ENCODE measurements at places on chromosomes 13 and 19.

DNA sequence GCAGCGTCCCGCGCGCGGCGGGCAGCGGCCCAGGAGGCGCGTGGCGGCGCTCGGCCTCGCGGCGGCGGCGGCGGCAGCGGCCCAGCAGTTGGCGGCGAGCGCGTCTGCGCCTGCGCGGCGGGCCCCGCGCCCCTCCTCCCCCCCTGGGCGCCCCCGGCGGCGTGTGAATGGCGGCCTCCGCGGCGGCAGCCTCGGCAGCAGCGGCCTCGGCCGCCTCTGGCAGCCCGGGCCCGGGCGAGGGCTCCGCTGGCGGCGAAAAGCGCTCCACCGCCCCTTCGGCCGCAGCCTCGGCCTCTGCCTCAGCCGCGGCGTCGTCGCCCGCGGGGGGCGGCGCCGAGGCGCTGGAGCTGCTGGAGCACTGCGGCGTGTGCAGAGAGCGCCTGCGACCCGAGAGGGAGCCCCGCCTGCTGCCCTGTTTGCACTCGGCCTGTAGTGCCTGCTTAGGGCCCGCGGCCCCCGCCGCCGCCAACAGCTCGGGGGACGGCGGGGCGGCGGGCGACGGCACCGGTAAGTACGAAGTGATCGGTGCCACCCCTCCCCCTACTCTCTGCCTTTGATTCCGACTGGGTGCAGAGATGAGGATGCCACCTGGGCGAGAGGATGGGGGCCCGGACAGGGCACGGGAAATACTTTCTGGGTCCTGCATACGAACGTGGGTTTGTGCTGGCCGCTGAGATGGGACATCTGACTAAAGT, 874 bp downstream of the TRIM28 start:
- no peak for DNase-seq

DNA sequence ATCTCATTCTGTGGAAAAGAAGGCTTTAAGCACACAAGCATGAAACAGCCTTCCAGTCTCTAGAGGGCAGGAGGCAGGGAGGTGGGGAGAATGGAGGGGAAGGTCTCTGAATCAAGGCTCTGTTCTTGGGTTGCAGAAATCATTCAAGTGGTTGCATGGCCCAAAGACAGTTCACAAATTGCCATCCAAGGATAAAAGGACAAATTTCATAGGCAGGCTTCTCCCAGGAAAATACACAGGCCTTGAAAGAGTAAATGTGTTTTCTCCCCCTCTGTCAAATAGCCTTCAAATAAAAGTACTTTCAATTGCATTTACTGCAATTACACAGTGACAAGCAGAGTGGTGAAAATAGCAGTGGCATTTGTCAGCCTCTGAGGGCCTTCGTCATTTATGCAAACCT, 450.8 kb downstream of the DCT start:
- DNase-seq, result no peak

DNA sequence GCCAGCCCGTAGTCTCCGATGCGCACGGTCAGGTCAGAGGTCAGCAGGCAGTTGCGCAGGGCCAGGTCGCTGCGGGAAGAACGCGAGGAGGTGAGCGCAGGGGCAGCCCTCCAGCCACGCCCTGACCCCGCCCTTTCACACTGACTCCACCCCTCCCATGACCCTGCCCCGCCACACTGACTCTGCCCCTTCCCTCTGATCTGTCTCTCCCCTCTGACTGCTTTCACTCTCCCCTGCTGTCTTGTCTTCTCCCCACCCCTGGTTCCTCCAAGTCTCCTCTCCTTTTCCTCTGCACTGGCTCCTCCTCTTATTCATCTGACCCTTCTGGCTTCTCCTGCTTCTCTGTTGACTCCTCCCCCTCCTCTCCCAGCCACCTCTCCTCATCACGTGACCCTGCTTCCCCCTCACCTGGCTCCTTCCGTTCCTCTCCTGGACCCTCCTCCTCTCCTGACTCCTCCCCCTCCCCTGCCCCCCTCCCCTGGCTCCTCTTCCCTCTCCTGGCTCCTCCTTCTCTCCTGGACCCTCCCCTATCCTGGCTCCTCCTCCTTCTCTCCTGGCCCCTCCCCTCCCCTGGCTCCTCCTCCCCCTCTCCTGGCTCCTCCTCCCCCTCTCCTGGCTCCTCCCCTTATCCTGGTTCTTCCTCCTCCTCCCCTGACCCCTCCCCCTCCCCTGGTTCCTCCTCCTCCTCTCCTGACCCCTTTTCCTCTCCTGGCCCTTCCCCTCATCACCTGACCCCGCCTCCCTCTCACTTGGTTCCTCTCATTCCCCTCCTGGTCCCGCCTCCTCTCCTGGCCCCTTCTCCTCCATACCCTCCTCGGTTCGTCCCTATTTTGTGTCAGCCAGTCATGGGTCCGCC, 9.9 kb downstream of the LMTK3 start:
- DNase-seq, result no peak

GRCh38 chr19:29651622-29652394, 13.5 kb upstream of the PLEKHF1 start:
- no peak for DNase-seq

DNA sequence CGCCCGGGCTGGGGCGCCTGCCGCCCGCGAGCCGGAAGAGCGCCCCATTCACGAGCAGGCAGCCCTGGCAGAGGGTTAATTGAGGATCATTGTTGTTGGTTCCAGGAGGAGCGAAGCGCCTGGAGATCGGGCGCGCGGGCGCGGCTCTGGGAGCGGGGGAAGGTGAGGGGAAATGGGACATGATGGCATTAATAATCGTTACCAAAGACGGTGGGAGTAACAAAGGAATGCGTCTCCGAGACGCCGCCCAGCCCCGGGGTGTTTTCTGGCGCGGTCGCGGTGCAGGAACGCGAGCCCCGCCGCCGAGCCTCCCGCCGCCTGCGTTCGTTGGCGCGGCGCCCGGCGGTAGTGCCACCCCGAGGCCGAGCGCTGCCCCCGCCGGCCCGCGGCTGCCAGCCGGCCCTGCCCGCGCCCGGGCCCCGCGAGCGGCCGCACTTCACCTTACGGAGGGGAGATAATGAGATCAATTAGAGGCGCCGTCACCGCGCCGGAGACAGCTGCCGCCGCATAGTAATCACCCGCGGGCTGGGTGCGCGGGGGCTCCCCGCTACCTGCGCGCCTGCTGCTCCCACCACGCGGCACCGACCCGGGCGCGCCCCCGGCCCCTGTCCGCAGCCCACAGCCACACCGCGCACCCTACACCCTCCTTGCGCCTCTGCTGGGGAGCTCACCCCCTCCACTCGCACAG, 2.8 kb downstream of the ZNF536 start:
- DNase-seq, result no peak

DNA sequence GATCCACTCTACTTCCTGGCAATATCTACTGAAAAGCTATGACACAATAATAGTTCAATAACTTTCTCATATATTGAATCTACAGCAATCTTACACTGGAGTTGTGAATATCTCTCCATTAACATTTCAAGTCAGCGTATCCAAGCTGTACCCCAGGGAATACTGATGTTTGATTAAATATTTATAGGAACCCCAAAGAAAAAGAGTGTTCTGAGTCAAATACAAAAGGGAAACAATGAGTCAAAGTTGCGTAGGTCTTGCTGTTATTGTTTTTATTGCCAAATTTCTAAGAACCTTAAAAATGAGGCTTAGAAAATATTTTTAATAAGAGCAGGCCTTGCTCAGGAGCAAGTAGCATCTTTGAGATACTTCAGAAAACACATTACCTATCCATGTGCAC, 415.5 kb downstream of the FGF14 start:
- no peak for DNase-seq

- DNase-seq, result no peak
Measured at GRCh38 chr13:20336761-20337160, 104.6 kb upstream of the GJB6 start.

- DNase-seq, result no peak
Measured at GRCh38 chr19:50512112-50512998, 1.4 kb downstream of the ASPDH start.

GRCh38 chr13:113350065-113350937, 13.6 kb downstream of the GRTP1 start:
- no peak for DNase-seq
